ENCODE measurements at places on chromosomes 16 and 17. TPM values are rescaled to one million over a fixed set of nuclear protein-coding genes. Genes with fewer than 3 reads are reported as not detected.
A peak's percentile ranks its signal among the peaks of the same experiment; 100 is the strongest.

TNFRSF12A gene
- total RNA-seq: 78.2 TPM

CDH1 gene
- 1.1 TPM for total RNA-seq

GRCh38 chr17:18230288-18231141, 5.1 kb downstream of the LLGL1 start:
- no peaks in the 10 kb centered on the region for H3K4me1 ChIP-seq
- peaks cover 21% of the 10 kb centered on the region for H3K36me3 ChIP-seq
- no peaks in the 10 kb centered on the region for H3K27me3 ChIP-seq

FA2H gene
- total RNA-seq: 2.2 TPM

- H3K4me3 ChIP-seq: no peak overlapping the region
- H3K36me3 ChIP-seq: no peaks in the 10 kb centered on the region
- peak overlapping the region; percentile 64 for H3K27ac ChIP-seq
- peak; percentile 77 for DNase-seq
- H3K4me1 ChIP-seq: peaks cover 45% of the 10 kb centered on the region
Observed at GRCh38 chr16:70589998-70590471, 56.3 kb upstream of the IL34 start.

DNA sequence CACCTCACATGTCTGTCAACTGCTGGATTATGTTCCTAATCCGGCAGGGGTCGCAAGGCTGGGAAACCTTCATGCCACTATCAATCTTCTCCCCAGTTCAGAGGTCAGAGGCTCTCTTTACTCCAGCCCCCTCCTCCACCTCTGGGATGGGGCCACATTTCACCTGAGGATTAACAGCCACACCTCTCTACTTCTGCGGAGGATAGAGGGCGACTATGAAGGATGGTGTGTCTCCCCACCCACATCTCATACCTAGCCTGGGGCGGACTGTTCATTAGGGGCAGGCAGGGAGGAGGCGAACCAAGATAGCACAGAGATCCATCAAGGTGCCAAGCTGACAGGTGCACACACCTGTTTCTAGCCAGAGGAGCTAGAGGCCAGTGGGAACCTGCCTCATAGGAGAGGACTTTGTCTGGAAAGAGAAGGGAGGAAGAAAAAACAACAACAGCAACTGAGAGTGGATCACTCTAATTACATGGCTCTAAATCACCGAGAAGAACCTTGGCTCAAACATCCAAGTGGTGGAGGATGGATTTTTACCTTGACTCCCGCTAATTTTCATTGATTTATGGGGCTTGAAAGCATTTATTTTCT, 41.9 kb upstream of the SKAP1 start:
- H3K36me3 ChIP-seq: no peaks in the 10 kb centered on the region
- no peak overlapping the region for H3K27ac ChIP-seq
- H3K4me1 ChIP-seq: no peaks in the 10 kb centered on the region
- DNase-seq: no peak

DNA sequence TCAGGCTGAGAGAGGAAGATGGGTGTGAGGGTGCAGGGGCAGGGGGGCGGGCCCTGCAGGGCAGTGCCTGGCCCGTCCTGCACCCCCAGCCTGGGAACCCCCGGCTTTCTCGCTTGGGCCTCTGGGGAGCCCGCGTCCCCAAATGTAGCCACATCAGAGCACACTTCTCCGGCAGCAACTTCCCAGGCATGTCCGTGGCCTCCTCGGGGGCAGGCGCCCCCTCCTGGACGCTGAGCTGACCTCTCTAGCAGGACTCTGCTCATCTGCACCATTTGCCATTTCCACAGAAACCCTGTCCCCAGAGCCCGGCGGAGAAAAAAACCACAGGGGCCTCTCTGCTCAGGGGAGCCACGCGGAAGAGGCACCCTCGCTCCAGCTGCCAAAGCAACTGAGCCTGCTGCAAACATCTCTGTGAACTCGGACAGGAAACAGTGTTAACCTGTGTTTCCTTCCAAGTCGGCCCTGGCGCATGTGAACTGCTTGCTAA, 63.4 kb downstream of the KLHDC4 start:
- H3K36me3 ChIP-seq: peaks cover 4% of the 10 kb centered on the region
- no peak for DNase-seq
- no peak overlapping the region for H3K27ac ChIP-seq
- no peak overlapping the region for H3K4me3 ChIP-seq

ESRP2 gene
- total RNA-seq: under 0.01 TPM

AOC2 gene
- 1.4 TPM for total RNA-seq

All from sigmoid colon (tissue), 7 donors.